Activated CD4-positive, CD25-positive, alpha-beta regulatory T cell treated with anti-CD3 and anti-CD28 coated beads, Interleukin-2, amount 50 U/mL, for 24 hours (primary cell): ENCODE measurements at places on chromosomes 7 and 10.

DNA sequence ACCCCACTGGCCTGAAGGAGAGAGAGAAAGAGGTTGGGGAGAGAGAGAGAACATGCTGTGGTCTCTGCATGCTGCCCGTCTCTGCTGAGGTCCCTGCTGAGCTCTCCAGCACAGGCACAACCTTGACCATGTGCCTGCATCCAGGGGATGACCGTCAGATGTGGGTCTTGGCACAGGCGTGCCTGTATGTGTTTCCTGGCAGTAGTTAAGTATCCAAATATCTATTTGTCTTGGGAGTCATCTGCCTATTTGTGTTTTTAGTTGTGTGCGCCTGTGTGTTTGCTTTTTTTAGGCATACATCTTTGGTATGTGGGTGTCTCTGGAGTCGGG is 1.9 kb upstream of the UNC5B start:
- ATAC-seq: no peak

GRCh38 chr7:156380261-156380660 is 260.3 kb upstream of the RNF32 start:
- no peak for ATAC-seq

GRCh38 chr10:24951201-24952142 is 934 bp downstream of the PRTFDC1 start:
- no peak for ATAC-seq

- ATAC-seq: no peak
Measured at GRCh38 chr7:46960970-46961369, 620.9 kb downstream of the TNS3 start.

DNA sequence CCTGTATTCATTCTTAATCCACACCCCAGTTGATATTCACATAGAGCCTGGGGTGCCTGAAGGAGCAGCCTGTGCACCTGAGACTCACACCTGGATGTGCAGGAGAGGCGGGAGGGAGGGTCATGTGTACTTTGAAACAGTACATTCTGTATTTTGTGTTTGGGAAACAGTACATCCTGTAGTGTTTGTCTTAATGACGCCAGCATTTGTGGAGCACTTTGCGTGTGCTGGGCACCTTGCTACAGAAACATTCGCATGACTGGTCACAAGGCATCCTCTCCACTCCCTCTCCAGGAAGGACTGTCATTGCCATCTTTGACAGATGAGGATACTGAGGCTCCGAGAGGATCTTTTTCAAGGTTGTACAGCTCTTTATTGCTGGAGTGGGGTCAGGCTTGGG is 132.1 kb downstream of the TACC2 start:
- no peak for ATAC-seq

DNA sequence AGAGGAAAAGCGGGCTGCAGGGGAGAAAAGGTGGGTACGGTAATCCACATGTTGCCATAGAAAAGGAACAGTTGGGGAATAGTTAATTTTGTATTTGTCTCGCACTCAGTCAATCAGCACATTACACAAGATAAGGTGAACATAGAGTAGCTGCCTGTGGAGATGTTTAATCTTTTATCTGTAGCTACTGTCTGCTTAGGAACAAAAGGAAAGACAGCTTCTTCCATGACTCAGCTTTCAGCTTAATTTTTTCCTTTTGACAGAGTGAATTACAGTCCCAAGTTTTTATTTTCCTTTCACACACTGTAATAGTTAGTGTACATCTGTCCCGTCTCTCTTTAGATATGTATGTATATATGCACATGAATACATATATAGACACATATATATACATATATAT is 39.3 kb upstream of the PODXL start:
- no peak for ATAC-seq

GRCh38 chr7:47149208-47149839 is 432.6 kb downstream of the TNS3 start:
- no peak for ATAC-seq

GRCh38 chr7:34308595-34308994 is 349.4 kb upstream of the NPSR1 start:
- ATAC-seq: no peak

DNA sequence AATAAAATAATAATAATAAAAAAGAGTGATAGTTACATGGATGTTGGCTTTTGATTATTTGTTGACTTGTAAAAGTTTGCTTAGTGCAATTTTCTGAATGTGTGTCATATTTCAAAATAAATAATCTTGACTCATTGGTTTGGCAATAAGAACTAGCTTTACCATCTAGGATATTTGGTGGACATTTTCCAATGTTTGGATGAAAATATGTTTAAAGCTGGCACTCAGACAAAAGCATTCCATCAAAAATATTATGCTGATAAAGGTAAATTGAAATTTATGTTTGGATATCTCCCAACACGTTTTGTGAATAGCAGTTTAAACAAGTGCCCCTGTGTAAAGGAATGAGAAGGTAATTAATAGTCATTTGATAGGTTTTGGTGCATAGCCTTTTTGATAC is 62.5 kb upstream of the KCNMA1 start:
- no peak for ATAC-seq

DNA sequence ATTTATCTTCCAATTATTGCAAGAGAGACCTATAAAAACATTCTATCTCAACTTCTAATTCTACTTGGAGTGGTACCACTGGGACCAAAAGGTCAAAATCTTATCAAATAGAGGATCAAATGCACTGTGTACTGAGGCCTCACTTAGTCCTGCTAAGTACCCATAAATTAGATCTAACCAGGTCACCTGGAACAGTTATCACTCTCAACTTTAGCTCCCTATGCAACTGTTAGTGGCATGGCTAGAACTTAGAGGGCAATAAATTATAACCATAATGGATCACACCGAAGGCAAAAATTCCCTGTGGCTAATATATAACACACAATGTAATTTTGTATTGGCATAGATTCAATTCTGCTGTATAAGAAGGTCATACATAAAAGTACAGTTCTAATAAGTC is 428.9 kb downstream of the PCDH15 start:
- no peak for ATAC-seq

- no peak for ATAC-seq
Measured at GRCh38 chr10:124390471-124391187, 28.1 kb downstream of the OAT start.

DNA sequence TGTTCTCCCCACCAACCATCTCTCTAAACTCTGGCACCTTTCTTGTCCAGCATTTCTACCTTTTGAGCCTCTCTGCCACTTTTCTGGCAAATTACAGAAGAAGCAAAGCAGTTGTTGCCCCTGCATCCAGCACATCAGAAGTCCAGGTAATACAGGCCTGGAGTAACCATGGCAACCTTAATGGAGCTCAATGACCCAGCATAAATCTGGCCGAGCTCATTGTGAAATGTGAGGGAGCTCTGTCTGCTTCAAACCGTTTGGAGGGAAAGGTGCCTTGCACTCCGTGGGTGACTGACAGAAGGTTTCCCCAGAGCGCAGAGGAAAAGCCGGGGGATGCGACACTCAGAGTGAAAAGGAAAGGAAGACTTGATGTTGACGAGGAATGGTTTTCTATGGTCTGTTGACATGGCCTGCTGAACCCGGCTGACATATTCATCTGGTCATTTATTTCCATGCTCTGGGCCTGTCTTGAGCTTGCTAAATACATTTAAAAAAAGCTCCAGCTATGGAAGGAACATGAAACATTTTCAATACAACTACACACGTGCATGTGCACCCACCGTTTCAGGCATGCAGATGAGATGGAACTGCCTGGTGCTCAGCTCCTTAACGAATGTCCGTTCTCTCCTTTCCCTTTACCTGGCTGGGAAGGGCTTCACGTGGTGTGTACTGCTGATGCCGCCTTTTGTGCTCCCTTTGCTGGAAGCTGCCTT is 74.9 kb downstream of the ADRA2A start:
- ATAC-seq: no peak

- ATAC-seq: no peak
Measured at GRCh38 chr7:102934239-102934638, 21.4 kb downstream of the LRRC17 start.

- ATAC-seq: no peak
Measured at GRCh38 chr7:158056761-158057160, 530.9 kb downstream of the PTPRN2 start.

DNA sequence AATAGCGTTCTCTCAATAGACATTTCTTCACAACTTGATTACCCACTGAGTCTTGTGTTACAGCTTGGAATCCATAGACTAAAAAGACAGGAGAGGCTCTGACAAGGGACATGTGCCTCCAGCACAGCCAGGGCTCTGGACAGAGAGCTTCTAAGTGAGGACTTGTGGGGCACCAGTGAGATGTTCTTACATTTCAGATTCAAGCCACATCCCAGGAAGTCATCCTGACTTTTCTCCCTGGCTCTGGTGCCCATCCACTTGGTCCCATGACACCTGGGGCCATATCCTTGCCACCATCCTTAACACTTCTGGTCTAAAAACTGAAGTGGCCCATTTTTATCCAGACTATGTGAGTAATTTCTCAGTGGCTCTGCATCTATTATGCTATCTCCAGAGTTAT is 440.1 kb downstream of the TCERG1L start:
- ATAC-seq: no peak

GRCh38 chr7:94031865-94032264 is 27.7 kb upstream of the BET1 start:
- no peak for ATAC-seq

- ATAC-seq: no peak
Measured at GRCh38 chr10:131694781-131695495, 205.9 kb upstream of the PPP2R2D start.

GRCh38 chr10:45000752-45001380 is at the start of gene ZNF22:
Gene ZNF22, plus strand, starts transcription at chr10:45000923. Its CDS starts 2,446 bp downstream, at chr10:45003369.
- peak; percentile 85 for ATAC-seq

- ATAC-seq: no peak
Measured at GRCh38 chr7:158828133-158829020, 932 bp downstream of the ESYT2 start.

DNA sequence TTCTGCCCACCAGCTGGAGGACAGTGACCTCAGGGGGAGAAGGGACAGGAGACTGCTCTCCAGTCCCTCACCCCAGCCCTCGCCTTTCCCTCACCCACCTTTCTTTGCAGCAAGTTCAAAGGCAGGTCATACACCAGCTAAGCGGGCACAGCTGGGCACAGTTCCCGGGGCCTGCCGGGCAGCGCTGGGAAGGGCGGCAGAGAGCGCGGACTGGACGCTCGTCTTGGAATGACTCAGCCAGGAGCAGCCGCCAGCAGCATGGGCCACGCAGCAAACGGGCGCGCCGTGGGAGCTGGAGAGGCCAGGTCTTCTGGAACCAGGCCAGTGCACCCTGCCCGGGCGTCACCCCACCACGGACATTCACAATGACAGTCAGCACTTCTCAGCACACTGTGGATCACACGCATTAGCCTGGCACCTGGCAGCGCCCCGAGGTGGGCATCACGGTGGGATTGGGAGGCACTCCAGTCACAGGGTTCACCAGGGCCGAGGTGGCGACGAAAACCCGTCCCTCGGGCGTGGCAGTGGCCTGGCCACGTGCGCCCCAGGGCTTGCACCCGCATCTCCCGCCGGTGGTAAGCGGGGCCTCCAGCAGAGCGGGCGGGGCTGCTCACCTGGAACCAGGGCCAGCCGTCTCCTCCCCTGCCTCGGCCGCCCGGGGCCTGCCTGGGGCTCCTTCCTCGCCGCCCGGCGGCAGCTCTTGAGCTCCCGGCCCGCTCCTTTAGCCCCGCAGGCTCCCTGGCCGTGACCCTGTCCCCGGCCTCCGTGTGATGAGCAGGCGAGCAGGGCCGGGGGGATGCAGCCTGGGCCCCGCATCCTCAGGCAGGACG is 29.0 kb upstream of the WDFY4 start:
- peak; percentile 3 for ATAC-seq

DNA sequence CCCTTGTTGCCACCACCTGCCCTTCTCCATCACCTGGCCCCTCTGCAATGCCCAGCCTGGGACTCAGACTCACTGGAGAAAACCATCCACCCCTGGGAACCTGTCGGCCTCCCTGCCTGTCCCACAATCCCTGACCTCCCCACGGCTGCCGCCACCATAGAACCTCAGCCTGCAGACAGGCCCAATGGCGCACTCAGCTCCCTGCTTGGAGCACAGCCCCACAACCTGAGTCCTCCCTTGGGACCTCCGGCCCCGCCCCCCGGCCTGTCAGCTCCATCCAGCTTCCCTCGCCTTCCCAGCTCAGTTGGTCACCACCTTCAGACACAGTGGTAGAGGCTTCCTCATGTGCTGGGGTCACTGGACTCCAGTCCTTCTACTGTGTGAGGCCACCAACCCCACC is 41.1 kb downstream of the PARP12 start:
- ATAC-seq: no peak

- no peak for ATAC-seq
Measured at GRCh38 chr7:38801786-38802185, 107.2 kb downstream of the VPS41 start.

GRCh38 chr7:136925556-136925955 is 57.1 kb downstream of the CHRM2 start:
- no peak for ATAC-seq

- no peak for ATAC-seq
Measured at GRCh38 chr7:158810846-158811245, 18.5 kb downstream of the ESYT2 start.

DNA sequence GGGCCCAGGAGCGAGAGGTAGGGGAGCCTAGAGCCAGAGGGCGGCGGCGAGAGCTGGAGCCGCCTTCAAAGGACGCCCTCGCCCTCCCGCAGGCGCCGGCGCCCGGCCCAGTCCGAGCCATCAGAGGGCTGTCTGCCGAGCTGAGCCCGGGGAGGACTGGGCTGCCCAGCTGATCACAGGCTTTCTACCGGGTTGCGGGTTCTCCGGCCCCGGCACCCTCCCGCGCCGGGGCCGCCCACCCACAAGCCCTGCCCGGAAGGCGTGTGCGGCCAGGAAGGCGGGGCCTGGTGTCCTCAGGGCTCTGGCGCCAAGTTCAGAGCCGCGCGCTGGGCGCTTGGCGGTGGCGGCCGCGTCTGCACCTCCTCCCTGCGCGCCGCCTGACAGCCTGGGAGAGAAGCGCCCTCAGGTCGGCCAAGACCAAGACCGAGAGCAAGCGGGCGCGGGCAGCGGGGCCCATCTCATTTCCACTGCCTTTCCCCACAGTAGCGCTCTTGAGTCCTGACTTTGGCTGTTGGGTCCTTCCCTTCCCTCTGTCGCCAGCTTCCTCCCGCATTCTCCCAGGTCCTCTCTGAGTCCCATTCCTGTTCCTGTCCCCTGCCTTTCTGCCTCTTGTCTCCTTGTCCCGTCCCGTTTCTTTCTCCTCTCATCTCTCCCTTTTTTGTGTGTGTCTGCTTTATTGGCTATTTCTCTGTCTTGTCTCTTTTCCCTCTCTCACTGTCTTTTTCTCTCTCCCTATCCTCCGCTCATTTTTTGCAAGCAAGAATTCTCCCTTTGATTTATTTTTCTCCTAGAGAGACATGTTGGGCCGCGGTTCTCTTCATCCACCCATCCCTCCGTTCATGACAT is 60.6 kb upstream of the MSMB start:
- ATAC-seq: peak; percentile 92

- ATAC-seq: no peak
Measured at GRCh38 chr7:26237035-26237807, 35.7 kb downstream of the CBX3 start.

GRCh38 chr10:124236816-124237215 is 143.4 kb upstream of the CHST15 start:
- ATAC-seq: no peak

GRCh38 chr10:95482501-95483233 is 78.5 kb downstream of the SORBS1 start:
- no peak for ATAC-seq
